Foreskin melanocyte (primary cell): ENCODE measurements at places on chromosomes 5 and 9.

- DNase-seq, result no peak
These were observed 155.5 kb downstream of the TENT4A start for GRCh38 chr5:6868575-6869215.

GRCh38 chr9:134950386-134951210 lies 32.9 kb upstream of the FCN1 start:
- no peak for DNase-seq

- DNase-seq, result no peak
These were observed 52.4 kb downstream of the RFX3 start for GRCh38 chr9:3473405-3473804.

DNA sequence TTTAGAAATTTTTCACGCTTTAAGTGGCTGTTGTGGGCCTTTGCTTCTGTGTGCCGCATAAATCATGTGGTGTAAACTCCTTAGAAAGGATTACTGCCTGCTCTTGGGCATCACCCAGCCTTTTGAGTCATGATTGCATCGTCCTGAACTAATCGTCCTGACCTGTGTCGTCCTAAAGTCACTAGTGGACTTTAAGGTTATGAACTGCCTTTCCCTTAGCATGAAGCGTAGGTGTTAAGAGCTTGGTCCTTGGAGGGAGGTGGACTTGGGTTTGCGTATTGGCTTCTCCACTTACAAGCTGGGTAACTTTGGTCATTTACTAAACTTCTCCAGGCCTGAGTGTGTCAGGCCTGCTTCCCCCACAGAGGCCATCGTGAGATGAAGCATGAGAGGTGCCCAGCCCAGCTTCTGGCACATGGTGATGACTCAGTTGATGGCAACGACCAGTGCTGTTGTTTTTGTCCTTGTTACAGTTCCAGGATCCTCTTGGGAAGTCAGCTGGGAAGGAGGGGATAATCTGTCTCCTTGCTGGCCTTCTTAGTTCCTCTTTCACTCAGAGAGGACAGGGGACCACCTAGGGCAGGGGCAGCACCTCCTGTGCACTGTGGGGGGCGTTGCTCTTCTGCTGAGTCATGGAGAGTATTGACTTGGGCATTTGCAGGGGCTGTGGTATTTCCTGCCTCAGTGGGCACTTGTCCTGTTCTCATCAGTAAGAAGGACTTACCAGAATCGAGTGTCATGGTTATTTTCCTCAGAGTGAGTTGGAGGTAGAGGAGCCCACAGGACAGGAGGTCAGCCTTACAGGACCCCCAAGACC lies 54.2 kb upstream of the NCS1 start:
- DNase-seq, result peak; percentile 49

GRCh38 chr5:135578685-135579341 lies at the start of gene CXCL14:
Gene CXCL14 (minus strand): TSS chr5:135578991. CDS start chr5:135578778, 213 bp downstream.
- peak; percentile 38 for DNase-seq

- DNase-seq, result peak; percentile 32
These were observed 67.5 kb downstream of the CWC27 start for GRCh38 chr5:64836190-64836755.

DNA sequence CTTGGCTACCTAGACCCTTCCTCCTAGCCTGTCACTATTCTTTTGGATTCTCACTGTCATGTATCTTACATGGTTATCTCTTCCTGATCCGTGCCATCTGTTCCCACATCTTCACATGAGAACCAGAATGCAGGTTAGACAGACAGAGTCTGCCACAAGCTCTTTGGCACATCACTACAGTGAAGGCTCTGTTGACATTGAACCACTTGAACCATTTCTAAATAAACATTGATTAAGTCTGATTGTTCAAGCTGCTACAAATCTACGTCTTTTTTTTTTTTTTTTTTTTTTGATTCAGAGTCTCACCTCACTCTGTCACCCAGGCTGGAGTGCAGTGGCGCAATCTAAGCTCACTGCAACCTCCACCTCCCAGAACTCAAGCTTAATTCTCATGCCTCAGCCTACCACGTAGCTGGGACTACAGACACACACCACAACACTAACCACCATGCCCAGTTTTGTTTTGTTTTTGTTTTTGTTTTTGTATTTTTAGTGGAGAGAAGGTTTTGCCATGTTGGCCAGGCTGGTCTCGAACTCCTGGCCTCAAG lies 85.1 kb upstream of the LRRTM2 start:
- DNase-seq, result no peak

GRCh38 chr9:103755986-103756385 lies 338.1 kb upstream of the SMC2 start:
- DNase-seq, result no peak

GRCh38 chr5:178278358-178279023 lies 45.9 kb upstream of the PHYKPL start:
- no peak for DNase-seq

- DNase-seq, result no peak
These were observed 78.1 kb downstream of the PHF2 start for GRCh38 chr9:93654351-93654961.

DNA sequence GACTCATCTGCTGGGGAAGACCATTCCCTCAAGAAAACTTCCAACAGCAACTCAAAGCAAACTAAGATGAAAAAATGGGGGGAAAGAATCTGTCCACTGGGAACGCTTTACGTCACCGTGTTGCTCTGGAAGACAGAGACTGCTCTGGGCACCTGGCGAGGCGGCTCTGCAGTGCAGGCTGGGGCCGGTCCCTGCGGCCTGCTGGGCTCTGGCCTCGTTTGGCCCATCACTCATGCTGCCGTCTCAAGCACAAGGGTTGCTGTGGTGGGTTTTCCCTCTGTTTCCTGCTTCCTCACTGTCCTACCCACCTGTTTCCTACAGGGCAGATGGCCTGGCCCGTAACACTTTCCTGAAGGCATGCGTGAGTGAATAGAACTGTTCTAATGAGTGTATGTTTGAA lies 92.9 kb upstream of the OTULINL start:
- DNase-seq, result no peak

- DNase-seq, result no peak
These were observed 5.0 kb upstream of the IL3 start for GRCh38 chr5:132055441-132055807.

DNA sequence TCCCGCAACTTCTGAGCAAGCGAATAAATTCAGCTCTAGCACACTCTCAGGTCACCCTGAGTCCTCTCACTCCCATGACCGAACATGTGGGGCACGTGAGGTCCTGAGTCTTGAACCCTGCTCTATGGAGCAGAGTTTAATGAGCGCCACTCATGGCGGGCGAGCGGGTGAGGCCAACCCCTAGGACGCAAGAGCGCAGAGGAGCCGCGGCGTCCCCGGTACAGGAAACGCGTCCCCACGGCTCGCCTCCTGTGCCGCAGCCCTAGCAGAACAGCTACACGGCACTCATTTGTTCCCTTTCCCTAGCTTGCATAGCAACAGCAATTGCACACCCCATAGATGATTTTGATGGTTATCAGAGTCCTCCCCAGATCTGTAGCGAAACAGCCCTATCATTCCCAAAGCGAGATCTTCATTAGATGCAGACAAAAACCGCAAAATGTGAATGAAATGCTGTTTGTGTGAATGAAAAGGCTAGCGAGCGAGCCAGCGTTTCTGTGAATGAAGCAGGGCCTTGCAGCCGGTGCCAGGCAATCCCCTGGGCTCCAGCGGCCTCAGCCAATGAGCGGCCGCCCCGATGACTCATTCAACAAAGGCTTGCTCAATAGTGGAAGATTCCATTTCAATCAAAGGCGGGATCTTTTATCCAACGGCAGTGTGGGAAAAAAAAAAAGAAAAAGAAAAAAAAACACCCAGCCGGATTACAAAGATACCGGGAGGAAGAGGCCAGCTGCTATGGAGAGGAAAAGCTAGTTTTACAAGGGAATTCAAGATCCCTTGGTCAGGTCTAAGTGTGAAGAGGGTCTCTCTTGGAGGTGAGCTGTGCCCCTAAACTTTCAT lies 1.5 kb upstream of the SHC3 start:
- DNase-seq, result peak; percentile 92

DNA sequence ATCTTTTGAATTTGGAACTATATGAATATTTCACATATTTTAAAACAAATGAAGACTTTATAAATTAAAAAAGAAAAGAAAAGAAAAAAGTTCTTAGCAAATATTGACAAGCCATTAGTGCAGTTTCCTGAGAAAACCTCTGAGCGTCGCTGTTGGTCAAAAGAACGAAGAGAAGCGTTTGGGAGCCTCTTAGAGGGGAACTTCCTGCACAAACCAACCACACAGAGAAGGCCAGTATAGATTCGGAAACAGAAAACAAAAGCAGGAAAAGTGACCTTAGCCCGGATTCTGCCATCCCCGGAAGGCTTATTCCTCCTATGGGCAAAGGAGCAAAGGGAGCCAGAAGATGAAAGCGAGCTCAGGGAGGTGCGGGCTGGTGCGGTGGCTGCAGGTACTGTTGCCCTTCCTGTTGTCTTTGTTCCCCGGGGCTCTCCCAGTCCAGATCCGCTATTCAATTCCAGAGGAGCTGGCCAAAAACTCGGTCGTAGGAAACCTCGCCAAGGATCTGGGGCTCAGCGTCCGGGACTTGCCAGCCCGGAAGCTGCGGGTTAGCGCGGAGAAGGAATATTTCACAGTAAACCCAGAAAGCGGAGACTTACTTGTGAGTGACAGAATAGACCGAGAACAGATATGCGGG lies at the start of gene PCDHGB2:
PCDHGB2 (plus strand) TSS at position 205 of the 637 bp plus-strand sequence; CDS start at position 347, 142 bp downstream.
- no peak for DNase-seq

DNA sequence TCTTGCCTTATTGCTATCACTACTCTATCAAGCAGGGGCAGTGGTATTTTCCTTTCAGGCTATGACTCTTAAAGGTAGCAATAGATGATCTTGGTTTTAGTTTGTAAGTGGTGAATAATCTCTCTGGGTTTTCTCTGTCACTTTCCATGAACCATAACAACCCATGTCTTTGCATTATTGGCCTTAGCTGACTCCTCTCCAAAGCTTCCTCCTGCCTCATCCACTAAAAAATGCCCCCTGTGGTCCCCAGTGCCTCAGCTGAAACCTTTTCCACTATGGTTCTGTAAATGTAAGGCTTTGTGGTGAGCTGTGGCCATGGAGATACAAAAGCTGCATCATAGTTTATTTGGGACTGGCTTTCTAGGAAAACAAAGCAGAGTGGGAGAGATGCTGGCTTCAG lies 128.8 kb downstream of the GPBP1 start:
- DNase-seq, result no peak

DNA sequence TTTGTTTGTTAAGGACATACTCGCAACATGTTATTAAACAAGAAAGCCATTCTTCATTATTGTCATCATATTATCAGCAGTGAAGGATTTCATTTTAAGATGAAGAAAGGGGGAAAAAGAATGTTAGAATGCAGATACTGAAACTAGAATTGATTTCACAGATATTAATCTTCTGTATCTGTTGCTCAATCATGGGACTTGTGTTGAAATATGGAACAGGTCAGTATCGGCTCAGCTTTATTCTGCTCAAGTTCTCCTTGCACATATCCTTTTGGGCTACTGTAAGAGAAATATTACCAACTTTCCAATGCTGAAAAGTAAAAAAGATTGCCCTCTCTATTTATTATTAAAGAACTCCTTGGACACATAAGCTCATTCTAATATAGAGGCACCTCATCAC lies 13.8 kb upstream of the ANXA1 start:
- DNase-seq, result no peak

DNA sequence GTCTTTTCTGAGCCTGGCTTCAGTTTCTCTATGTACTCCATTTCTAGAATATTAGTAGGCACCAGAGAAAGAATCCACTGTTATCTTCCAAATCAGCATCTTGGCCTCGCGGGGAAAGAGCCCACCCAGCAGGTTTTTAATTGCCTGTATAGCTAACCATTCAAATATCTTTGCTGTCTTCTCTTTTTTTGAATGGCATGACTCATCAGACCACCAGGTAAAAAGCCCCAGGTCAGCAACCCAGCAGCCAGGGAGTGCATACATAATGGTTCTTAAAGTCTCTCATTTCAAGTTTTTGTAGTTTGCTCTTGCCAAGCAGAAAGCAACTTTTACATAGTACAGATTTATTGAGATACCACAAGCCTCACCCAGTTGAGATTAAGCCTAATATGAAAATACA lies 50.7 kb downstream of the TMEM167A start:
- no peak for DNase-seq

DNA sequence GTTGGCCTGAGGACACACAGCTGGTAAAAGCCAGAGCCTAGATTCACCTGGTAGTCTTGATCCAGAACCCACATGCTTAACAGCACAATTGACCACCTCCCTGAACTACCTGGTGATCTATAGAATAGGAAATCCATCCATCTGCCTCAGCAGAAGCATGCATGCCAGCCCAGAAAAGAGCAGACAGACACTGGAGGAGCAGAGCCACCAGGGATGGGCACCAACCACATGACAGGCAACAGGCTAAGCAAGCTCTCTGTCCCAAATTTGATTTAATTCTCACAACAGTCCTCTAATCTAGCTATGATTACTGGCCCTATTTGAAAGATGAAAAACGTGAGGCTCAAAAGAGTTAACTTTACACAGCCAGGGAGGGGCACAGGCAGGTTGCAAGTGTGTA lies 208.1 kb downstream of the SPOCK1 start:
- no peak for DNase-seq

DNA sequence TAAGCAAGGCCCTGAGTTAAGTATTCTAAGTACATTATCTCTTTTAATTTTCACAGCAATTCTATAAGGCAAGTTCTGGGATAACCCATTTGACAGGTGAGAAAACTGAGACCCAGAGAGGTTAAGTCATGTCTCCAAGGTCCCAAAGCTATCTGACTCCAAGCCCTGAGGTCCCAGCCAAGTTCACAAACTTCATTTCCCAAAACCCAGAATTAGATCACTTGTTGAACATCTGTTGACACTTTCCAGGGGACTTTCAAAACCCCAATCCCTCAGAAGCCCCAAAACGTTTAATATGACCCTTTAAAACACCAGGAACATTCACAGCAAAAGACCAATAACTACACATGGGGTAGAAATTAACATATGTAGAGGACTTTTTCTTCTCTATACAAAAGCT lies 72.0 kb downstream of the SH3TC2 start:
- DNase-seq, result no peak

DNA sequence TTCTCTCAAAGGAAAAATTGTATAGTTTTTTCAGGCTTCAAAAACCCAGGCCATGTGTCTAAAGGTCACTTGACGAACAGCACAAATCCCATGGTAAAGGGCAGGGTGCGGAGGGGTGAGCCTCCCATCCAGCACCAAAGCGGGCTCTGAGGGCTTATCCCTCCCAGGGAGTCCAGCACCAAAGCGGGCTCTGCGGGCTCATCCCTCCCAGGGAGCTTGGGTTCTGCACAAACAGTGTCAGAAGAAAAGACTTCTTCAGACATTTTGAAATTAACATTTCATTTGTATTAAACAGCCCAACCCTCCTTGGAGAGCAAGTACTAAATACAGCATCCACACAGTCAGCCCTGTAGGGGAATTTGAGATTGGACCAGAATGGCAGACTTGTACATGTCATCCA lies 43.0 kb upstream of the CLPTM1L start:
- no peak for DNase-seq
